ENCODE measurements at places on chromosomes 16 and 17.

DNA sequence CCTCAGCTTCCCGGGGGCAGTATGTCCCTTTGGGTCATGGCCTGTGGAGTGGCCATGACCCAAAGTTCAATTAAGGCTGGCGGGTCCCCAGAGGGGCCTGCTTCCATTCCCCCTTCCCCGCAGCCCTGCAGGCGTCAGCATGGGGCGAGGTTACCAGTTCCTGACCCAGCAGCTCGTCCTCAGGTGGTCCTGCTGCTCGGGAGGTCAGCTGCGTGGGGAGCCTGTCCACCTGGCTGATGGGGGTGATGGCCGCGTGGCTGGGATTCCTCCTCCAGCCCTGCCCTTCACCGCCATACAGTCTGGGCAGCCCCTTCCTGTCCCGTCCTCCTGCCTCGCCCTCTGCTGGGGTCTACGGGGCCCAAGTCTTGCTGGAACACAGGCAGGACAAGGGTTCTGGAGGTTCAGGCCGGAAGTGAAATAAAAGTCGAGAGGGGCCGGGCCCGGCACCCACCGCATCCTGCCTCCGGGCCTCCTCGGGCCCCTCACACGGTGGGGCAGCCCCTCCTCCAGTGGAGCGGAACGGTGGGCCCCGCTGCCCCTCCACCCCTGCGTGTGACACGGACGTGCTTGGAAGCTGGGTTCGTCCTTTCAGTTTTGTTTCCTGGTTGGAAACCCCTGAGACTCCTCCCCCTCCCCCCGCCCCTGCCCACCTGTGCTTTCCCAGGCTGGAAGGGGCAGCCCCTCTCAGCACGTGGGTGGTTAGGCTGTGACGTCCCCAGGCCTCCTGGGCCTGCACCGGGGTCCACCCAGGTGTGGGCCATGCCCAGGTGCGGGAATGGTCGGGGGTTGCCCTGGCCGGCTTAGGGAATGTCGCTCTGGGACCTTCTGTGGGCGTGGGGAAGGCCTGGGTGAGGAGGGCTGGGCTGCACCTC, 6.8 kb downstream of the UBALD2 start:
- DNase-seq = no peak

- no peak for DNase-seq
Measured at GRCh38 chr16:68506331-68507053, 32.6 kb upstream of the ZFP90 start.

DNA sequence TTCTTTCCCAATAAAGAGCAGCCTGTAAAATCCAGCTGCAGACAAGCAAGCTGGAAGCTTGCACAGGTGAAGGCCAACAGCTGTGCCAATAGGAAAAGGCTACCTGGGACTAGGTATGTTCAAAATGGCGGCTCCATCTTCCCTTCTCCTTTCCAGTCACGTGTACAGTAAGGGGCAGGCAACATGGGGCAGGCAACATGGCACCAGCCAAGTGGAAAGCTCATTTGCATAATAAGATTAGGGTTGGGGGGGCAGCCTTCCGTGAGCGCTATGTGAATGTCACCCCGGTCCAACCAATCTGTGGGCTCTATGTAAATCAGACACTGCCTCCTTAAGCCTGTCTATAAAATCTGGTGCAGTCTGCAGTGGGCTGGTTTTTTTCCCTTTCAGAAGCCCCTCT, 31.3 kb downstream of the TVP23A start:
- DNase-seq = no peak

GRCh38 chr17:79438058-79438457, 172.8 kb downstream of the RBFOX3 start:
- no peak for DNase-seq

GRCh38 chr17:35084987-35085386, 21.5 kb upstream of the RFFL start:
- DNase-seq = no peak

- DNase-seq = no peak
Measured at GRCh38 chr17:10251212-10251948, 53.0 kb upstream of the GAS7 start.

DNA sequence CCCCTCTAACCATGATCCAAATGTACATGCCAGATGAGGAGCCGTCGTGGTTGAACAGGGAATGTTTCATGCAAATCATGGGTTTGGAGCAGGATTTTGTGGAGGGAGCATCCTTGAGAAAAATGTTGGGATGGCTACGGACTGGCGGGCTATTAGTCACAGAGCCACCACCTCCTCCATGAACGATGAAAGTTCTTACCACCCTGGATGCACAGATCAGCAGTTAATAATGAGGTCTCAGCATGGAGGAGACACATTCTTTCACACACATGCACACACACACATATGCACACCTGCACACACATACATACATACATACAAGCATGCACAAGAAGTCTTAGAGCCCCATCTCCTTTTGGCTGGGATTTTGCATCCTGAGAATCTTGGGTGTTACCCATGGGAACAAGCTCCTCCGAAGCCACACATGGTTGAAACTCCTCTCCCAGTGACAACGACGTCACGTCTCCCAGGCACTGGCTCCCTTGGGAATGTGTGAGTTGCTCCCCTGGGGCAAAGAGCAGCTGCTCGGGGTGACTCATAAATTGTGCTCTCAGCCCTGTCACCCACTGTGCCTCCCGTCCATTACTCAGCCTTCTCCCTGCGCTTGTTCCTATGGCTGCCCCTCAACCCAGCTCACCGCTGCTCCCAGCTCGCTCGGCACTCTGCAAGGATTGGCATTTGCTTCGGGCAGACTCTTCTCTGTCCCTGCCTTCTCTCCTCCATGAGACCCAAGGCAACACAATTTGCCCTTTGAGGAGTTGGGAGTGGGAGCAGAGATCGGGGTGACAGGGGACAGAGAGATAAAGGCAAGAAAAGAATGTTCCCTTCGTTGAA, 344.6 kb downstream of the SOX9 start:
- no peak for DNase-seq

DNA sequence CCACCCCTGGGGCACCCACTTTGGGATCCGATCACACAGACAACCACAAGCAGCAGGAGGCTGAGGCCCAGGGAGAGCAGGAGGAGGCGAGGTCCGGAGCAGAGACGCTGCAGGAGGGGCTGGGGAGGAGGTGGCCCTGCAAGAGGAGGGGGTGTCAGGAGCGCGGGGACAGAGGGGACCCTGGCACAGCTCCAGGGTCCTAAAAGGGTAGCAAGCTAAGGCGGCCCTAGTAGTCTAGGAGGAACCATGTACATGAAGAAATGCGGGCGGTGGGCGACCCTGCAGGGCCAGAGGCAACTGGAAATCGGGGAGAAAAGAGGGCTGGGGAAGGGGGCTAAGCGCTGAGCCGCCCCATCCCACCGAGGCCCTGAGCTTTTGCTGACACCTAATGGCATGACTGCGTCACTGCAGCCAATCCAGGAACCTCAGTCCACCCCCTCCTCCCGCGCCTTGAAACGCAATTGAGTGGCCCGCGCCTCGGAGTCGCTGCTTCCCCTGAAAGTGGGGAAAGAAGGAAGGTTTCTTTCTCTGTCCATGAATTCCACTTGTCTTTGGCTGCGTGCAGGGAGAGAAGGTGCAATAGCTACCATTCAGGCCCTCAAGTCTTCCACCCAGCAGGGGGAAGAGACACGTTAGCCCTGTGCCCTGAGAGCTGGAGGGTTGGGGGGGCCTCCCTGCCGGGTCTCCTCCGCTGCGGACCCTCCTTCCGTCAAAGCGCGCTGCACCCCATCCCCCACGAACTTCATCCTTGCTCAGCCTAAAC, 1.8 kb downstream of the ASGR1 start:
- DNase-seq = peak; percentile 84

DNA sequence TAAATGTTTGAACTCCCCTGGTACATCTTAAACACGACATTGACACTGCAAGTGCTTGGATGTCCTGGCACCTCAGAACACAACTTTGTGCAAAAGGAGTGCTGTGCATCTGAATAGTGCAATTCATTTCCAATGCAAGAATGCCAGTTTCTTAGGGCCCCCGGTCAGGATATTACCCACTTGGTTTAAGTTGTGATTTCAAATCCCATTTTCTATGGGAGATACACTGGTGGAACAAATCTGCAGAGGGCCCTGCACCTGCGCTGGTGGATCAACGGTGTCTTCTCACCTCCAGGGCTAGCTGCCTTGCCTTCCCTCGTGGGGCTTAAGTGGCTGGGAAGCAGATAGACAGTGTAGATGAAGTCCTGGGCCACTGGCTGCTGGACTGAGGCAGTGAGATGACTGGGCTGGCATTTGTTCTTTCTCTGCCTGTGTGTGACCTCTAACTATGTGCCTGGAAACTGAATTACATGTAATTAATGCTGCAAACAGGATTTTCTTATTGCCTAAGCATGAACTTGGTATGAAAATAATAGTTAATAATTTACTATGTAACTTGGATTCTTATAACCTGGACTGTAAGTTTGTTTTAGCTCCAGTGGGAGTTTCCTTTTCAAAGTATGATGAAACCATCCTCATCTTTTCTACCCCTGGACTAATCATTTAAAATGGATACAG, 20.9 kb downstream of the HAPSTR1 start:
- no peak for DNase-seq

GRCh38 chr16:76856112-76856511, 334.9 kb upstream of the MON1B start:
- no peak for DNase-seq

DNA sequence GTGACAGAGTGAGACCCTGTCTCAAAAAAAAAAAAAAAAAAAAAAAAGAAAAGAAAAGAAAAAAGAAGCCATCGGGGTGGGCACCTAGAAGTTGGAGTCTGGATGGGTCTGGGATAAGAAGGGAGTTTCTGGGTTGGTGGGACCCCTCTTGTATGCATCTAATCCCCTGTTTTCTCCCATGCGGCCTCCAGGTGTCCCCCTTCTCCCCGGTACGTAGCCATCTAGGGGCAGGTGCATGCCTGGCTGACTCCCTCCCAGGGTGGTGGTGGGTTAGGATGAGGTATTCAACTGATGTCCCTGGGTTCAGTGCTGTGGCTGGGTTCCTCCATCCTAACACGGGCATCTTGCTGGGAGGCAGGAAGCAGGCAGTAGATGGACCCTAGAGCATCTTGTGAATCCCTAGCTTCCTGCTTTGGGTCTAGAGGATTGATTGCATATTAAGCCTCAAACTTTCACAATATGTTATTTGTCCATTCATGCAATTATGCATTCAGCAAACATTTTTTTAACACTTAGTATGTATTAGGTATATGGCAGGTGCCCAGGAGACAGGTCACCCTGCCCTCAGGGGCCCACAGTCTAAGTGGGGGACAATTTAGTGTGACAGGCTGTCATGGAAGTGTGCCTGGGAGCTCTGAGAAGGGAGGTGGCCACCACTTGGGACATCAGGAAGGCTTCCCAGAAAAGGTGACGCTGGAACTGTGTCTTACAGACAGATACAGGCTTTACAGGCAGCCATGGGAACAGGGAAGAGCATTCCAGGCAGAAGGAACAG, 13.1 kb downstream of the FMNL1 start:
- DNase-seq = no peak

DNA sequence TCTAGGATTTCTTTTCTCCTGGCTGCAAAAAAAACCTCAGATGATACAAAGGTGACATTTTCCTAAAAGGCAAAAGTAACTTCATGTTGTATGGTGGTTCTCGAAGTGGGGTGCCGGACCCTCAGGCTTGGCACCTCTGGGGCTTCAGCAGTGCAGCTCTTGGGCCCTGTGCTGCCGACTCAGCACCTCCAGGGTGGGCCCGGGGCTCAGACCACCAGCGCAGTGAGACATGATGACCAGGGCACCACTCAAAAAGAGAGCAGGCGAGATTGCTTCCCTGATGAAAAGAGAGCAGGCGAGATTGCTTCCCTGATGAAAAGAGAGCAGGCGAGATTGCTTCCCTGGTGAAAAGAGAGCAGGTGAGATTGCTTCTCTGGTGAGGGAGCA, 98.7 kb upstream of the ZNF750 start:
- no peak for DNase-seq

DNA sequence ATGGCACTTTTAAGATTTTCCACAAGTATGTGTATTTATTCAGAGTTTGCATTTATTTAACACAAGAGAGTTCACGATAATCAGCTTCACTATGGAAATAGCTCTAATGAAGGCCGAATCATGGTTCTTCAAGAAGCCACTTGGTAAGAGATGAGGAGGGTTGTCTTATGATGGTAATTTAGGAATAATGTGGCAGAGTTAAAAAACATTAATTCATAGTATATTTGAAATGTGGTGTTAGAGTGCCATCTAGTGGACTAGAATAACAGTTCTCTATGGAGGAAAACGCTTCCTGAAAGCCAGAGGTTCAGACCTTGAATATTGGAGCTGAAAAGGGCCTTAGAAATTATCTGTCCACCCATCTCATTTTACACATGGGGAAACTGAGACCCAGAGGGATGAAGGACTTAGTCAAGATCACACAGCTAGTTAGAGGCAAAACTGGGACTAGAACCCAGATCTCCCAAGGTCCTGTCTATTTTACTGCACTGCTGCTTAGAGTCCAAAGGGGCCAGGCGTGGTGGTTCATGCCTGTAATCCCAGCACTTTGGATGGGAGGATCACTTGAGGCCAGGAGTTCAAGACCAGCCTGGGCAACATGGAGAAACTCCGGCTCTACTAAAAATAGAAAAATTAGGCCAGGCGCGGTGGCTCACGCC, 33.8 kb upstream of the KPNB1 start:
- DNase-seq = peak; percentile 88

Data from hematopoietic multipotent progenitor cell treated with erythropoietin and hydrocortisone succinate and interleukin-3 and kit ligand, for 6 days (in vitro differentiated cells).